ENCODE measurements at places on chromosomes 2 and 18.

DNA sequence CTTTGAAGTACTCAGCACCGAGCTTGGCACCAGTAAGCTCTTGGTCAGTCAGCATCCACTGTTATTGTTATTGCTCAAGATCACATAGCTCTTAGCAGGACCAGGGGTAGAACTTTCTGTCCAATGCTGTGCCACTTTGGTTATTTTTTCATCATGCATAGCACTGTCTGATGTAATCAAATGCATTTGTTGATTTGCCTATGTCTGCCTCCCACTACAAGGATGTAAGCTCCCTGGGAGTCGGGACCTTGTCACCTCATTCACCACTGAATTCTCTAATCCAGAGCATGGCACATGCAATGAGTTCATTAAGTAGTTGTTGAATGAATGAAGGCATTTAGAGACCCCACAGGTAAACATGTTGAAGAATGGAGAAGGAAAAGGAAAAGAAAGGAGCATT is 29.0 kb upstream of the DLX1 start:
- no peak for DNase-seq

DNA sequence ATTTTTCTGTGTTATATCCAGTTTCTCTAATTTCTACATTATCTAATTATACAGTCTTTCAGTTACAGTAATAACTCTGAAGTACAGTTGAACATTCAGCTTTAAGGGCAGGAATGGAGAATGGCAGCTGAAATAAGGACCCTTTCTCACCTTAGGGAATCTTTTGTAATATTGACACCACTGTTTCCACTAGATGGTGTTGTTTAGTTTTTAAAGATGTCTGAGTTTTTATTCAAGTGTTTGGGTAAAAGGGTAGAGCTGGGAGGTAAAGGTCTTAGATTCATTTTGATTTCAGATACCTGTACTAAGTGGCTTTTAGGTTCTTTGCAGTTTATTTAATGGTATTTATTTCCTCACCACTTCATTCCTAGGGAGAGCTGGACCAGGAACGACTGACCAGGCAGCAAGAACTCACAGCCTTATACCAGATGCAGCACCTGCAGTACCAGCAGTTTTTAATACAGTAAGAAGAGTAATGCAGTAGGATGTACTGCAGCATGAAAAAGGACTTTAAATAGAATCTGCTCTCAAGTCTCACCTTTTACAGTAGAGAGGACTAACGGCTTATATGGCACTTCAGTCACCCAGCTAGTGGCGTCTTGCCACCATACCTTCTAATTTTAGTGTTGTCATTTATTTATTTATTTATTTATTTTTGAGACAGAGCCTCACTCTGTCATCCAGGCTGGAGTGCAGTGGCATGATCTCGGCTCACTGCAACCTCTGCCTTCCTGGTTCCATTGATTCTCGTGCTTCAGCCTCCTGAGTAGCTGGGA is 33.2 kb upstream of the KCNJ13 start:
- no peak for DNase-seq

- DNase-seq, result no peak
Measured at GRCh38 chr18:58064406-58064998, 20.5 kb downstream of the NEDD4L start.

DNA sequence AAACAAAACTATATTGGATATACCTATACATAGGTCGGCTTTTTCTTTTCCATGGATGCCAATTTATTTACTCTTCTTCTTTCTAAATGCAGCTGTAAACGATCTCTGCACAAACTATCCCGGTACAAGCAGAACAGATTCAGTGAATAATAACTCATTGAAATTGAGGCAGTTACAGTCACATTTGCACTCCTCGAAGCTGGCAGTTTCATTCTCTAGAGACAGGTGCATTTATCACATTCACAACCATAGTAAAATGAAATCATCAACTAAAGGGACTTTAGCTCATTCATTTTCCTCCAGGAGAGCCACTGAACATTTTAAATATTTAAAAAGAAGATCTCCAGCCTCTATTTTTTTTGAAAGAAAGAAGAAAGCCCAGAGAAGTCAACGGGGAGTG is 551.7 kb downstream of the LRP1B start:
- DNase-seq, result no peak

- no peak for DNase-seq
Measured at GRCh38 chr2:65026704-65027464, 29.3 kb upstream of the CEP68 start.

- no peak for DNase-seq
Measured at GRCh38 chr18:3367491-3368091, 82.4 kb upstream of the TGIF1 start.

GRCh38 chr18:48455555-48456478 is 46.6 kb upstream of the ZBTB7C start:
- peak; percentile 60 for DNase-seq

GRCh38 chr2:230246206-230246605 is 20.7 kb downstream of the SP140 start:
- no peak for DNase-seq

GRCh38 chr2:184410160-184410559 is 188.2 kb upstream of the ZNF804A start:
- DNase-seq, result no peak
